ENCODE measurements at places on chromosomes 7 and 10.

DNA sequence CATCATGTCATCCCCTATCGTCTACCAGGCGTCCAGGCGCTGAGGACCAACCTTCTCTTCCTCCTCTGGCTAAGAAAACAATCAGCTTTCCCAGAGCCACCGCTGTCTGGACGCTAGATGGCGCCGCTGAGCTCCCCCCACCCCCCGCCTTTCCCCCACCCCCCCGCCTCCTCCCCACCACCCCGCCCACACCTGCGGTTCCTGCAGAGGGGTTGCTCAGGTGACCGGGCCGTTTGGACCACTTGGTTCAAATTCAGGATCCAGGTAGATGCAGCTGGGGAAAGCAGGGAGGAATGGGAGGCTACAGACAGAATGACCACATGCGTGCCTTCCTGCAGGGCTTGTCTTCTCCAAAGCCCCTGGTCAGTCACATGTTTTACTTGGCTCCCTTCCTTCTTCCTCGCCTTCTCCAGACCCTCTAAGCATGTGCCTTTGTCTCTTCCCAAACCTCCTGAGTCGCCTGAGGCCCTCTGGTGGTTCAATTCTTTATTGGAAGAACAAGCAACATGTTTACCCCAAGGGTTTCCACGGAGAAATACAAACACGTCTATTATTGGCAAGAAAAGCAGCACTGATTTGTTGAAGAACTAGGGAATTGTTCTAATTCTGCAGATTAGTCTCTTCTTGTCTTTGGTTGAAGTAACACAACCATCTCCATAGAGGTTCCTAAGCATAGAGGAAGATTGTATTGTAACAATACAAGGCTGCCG lies 24.7 kb downstream of the AOC1 start:
- DNase-seq: peak; percentile 100

DNA sequence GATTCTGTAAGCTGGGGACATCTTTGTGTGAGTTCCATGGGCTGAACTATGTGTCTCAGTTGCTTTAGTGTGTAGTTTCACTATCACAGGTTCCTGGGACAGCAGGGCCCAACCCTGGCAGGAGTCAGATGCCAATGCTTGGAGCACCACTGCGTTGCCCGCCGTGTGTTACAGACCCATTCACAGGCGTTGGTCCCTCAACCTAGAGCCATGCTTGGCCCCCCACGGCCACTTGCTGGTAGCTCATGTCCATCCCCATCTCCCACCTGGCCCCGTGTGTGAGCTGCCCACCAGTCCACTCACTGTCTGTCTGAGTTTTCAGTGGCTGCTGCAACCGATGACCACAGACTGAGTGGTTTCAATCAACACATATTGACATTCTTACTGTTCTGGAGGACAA lies 546.9 kb downstream of the TCERG1L start:
- no peak for DNase-seq

- no peak for DNase-seq
Observed at GRCh38 chr10:17410907-17411306, 43.5 kb downstream of the ST8SIA6 start.

DNA sequence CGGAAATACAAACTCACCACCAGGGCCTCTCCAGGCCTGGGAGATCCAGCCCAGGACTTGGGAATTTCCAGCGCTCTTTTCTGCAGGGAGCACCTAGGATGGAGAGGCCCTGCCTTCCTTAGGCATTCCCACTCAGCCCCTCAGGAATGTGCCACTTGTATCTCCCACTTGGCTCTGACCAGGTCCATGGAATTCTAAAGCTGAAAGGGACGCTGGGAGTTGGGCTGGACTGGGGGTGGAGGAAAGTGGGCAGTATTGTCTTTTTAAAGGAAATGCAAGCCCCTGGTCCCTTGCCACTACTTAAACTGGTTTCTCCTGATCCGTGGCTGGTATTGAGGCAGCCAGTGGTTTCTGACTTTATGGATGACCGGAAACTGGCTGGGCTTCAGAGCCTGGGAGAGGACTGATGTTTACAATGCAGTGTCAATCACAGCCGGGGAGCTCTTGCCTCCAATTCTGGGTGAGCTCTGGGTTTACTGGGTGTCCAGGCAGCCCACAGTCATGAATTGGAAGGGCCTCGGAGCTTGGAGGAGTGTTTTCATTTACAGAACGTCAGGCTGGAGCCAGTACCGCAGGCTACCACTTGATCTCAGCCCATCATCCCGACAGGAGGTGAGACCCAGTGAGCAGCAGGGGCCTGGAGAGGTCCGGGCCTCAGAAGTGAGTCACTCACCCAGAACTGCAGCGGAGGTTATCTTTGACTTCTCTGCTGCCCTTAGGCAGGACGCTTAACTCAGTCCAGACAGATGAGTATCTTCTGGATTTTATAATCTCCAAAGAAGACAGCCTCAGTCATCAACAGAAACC lies 27.3 kb downstream of the AGAP3 start:
- peak; percentile 21 for DNase-seq

DNA sequence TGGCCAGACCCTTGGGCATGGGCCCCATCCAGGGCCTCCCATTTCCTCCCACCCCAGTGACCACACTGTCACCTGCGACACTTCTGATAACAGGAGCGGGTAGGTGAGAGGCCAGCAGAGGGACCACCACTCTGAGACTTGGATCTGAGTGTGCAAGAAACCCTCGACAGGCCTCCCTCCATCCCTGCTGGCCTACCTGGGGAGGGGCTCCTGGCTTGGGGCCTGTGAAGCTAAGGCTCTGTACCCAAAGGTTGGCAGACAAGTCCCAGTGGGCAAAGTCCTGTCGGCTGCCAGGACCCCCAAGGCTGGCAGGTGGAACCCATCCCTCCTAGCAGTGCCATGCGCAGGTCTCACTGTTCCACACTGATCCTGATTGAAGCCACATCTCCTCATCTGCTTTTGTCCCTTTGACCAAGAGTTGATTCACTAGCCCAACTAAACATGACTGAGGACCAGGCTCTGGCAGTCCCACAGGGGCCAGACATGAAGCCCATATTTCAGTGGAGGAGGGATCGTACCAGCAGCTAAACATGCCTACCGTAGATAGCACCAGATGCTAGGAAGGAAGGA lies 1.2 kb upstream of the PGAM2 start:
- DNase-seq: no peak

GRCh38 chr7:22339725-22340390 lies 17.1 kb downstream of the RAPGEF5 start:
- DNase-seq: no peak

DNA sequence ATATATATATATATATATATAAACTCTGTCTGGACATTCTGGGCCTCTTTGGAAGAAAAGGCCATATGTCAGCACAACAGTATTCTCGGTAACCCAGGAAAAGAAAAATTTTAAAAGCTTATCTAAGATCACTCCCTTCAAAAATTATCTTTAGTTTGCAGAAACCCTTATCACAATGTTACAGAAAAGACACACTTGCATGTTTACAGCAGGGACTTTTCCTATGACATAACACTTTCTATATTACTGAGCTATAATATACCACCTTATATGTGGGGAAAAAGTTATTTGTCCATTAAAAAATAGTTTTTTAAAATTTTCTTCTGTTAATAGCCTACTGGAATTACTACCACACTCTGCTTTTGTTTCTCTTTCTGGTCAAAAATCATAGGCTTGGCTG lies 25.4 kb downstream of the ANKRD61 start:
- no peak for DNase-seq

GRCh38 chr10:11906714-11907113 lies 83.6 kb downstream of the PROSER2 start:
- no peak for DNase-seq

GRCh38 chr7:68147614-68148238 lies 1151.1 kb downstream of the TYW1 start:
- DNase-seq: no peak

DNA sequence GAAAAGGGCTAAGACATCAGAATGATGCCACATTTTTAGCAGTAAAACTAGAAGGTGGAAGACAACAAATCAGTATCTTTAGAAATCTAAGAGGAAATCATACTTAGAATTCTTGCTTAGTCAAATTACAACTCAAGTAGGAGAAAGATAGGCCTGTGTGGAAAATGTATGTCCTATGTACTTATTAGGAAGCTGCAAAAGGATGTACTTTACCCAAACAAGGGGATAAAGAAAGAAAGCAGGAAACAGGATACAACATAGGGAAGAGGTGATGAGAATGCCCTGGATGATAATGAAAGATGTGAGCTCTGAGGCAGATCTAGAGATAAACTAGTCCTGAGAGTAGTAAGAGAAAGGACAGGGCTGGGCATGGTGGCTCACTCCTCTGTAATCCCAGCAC lies 54.9 kb downstream of the RNLS start:
- no peak for DNase-seq

DNA sequence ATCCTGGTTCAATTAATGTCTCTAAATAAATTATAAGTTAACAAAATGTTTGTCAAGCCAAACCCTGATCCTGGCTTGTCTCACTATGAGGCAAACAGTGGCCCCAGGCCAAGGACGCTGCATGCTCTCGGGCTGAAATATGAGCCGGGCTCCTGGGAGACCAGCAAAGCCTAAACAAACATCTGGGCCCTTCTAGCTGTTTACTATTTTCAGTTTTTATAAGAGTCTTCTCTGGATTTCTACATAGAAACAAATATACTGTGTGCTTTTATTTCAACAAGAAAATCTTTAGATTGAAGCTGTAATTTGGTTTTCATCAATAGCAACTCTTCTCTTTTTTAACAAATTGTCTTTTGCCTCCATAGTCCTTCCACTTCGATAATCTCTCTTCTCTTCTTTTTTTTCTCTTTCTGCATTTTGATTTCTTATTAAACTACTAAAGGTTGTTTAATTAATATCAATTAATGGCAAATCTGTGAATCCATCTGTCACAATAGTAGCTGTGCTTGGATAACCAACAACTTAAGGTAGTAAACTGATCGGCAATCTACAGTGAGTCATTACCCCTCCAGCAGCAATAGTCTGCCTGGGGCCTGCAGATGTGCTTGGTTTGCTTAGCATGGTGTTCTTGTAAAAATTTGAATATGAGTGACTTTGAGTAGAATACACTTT lies 83.3 kb upstream of the DNAJC1 start:
- no peak for DNase-seq

- no peak for DNase-seq
Observed at GRCh38 chr7:81029511-81029910, 110.7 kb upstream of the SEMA3C start.

GRCh38 chr7:30971440-30971839 lies 7.7 kb downstream of the GHRHR start:
- DNase-seq: no peak

- DNase-seq: peak; percentile 42
Observed at GRCh38 chr7:43721193-43721806, 8.0 kb downstream of the COA1 start.

DNA sequence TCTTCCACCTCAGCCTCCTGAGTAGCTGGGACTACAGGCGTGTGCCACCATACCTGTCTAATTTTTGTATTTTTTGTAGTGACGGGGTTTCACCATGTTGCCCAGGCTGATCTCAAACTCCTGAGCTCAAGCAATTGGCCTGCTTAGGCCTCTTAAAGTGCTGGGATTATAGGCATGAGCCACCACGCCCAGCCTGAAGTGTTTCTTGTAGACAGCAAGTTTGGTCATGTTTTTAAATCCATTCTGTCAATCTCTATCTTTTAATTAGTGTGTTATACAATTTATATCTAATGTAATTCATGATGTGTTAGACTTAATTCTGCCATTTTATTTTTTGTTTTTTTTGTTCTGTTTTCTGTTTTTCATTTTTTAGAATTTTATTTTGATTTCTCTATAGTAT lies 17.2 kb upstream of the MXI1 start:
- no peak for DNase-seq

- peak; percentile 59 for DNase-seq
Observed at GRCh38 chr10:112721080-112721698, 228.9 kb upstream of the TCF7L2 start.

GRCh38 chr10:31678575-31679516 lies 249.8 kb downstream of the ARHGAP12 start:
- DNase-seq: no peak

DNA sequence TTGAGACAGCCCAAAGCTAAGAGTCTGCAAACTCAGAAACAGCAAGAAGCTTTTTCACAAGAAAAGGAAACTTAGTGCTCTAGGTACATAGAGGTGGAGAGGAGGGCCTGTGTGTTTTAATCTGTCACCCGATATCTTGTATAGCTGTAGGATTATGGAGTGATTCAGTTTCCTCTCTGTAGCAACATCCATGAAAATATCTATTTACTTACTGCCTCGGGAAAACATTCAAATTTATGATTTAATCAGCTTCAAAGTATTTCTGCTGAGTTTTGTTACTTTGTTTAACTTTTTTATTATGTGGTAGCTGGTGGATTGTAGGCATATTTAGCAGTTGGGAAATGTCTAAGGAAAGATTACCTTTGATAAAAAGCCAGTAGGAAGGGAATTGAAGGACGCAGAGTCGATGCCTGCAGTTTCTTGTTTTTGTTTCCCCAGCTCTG lies 292.0 kb downstream of the CCDC3 start:
- no peak for DNase-seq

- DNase-seq: no peak
Observed at GRCh38 chr10:24440817-24441797, 232.2 kb downstream of the KIAA1217 start.

- no peak for DNase-seq
Observed at GRCh38 chr7:26619348-26619984, 244.9 kb downstream of the SKAP2 start.

- DNase-seq: no peak
Observed at GRCh38 chr7:124792002-124792401, 26.4 kb upstream of the GPR37 start.

GRCh38 chr7:45642044-45642443 lies 67.9 kb downstream of the ADCY1 start:
- no peak for DNase-seq

- no peak for DNase-seq
Observed at GRCh38 chr10:16891375-16892313, 74.4 kb upstream of the RSU1 start.

GRCh38 chr7:15561835-15562234 lies at the start of gene AGMO:
TSS of gene AGMO (minus strand) at chr7:15562015.
- DNase-seq: peak; percentile 73

- no peak for DNase-seq
Observed at GRCh38 chr10:79295563-79295962, 51.7 kb upstream of the PPIF start.

DNA sequence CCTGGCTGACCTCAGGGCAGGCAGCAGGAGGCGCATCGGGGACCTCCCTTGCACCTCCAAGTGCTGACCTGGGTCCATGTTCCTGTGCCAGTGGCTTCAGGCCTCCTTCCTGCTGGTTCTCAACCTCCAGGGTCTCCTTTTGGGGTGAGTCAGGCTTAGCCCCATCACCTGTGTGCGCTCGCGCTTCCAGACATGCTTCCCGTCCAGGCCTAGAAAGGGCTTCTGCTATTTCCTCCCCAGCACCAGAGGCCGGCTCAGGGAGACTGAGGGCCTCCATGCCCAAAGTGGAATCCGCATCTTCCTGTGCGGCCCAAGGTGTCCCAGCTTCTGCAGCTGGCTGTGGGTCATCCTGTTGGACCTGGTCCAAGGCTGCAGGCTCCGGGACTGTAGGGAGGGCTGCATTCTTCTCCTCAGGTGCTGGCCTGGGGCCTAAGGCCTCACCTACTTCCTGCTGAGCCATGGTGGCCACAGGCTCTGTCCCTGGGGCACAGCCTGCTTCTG lies 5.9 kb downstream of the NACAD start:
- DNase-seq: no peak

Data from foreskin melanocyte (primary cell).